NCI-H524 (cell line): ENCODE measurements at places on chromosomes 1 and 21.
A peak's percentile ranks its signal among the peaks of the same experiment; 100 is the strongest.

GRCh38 chr1:247322849-247323586 lies 8.6 kb downstream of the ZNF496 start:
- no peak for DNase-seq

DNA sequence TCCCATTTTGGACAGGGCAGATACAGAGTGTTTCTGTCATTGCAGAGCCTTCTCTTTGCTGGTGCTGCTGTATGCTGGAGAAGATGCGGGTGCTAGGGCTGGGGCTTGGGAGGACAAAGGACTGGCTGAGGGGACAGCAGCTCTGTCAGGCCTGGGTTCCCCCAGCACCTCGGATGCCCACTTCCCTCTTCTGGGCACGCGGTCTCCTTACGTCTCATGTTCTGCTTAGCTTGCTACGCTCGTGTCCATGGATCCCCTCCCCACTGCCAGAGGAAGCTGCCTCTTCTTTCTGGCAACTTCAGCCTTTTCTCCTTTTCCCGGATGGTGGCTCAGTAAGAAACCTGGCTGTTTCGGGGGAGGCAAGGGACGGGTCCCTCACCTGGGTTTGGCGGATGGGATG lies 75.7 kb downstream of the ARHGEF10L start:
- DNase-seq = no peak

DNA sequence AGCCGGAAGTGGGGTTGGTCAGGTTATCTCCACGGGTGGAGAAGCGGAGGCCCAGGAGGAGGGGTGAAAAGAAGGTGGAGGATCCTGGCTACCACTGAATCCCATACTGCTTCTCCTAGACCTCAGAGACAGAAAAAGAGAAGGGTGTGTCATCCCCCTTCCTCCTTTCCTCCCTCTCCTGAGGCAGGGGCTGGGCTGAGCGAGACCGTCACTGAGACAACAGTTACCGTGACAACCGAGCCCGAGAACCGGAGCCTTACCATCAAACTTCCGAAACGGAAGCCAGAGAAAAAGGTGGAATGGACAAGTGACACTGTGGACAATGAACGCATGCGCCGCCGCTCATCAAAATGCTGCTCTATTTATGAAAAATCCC lies 42.1 kb upstream of the NBPF3 start:
- no peak for DNase-seq

DNA sequence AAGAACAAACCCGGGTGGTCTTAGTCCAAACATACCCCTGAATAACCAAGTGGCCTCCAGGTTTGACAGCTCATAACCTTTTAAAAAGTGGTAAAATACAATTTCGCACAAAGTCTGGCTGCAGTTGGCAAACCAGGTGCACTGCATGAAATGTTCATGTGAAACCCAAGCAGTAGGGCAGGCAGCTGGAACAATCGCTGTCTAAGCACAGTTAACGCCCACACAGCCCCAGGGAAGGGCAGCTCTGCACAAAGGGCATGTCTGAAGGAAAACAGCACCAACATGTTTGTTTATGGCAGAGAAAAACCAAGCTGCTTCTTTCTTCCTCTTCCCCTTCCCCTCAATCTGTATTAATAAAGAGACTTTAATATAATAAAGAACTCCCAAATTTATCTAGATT lies 49.5 kb downstream of the KIAA1614 start:
- DNase-seq = no peak

DNA sequence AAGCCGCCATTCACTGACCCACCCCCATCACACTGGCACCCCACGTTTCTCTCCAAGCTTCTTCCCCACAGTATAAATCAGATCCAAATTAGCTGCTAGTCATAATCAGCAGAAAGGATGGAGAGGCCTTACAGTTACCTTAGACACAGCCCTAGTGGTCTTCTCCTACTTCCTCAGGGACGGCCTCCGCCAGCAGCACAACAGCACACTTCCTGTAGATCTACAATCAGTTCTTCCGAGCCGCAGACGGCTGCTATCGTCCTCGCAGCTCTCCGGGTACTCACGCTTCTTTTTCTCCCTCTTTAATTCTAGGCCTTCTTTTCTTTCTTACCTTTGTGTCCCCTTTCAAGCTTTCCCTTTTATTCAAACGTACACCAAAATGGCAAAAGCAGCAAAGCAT lies 313.5 kb downstream of the SMYD3 start:
- DNase-seq = no peak

- DNase-seq = peak; percentile 76
These were observed at the start of gene MTARC2 for GRCh38 chr1:220748089-220748934. Gene MTARC2, plus strand, starts transcription at chr1:220748322. Its CDS starts 210 bp downstream, at chr1:220748532.

- DNase-seq = no peak
These were observed at the start of gene PDZK1IP1 for GRCh38 chr1:47189844-47190508. Gene PDZK1IP1, minus strand, starts transcription at chr1:47190036. Its CDS starts 104 bp downstream, at chr1:47189932.

GRCh38 chr21:29810871-29811270 lies 128.9 kb downstream of the GRIK1 start:
- no peak for DNase-seq

DNA sequence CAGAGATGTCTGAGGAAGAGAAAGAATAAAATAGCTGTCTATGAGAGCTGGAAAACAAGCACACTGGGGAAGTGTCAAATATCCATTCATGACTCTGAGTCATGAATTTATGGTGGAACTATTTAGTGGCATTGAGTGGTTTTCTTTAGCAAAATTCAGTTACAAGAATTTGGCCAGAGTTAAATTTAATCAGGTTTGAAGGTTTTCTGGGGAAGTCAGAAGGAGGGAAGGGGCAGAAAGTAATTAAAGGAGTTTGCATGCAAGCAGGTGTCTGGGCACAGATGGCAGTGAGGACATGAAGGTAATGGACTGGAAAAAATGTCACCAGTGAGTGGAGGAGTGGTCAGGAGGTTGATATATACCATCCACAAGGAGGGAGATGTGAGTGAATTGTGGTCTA lies 121.9 kb upstream of the IVNS1ABP start:
- no peak for DNase-seq

- DNase-seq = no peak
These were observed 2.8 kb upstream of the NUP210L start for GRCh38 chr1:154157520-154158306.

- DNase-seq = no peak
These were observed 299.5 kb upstream of the FMN2 start for GRCh38 chr1:239792157-239792556.

- DNase-seq = no peak
These were observed 64.2 kb downstream of the FHAD1 start for GRCh38 chr1:15311122-15311822.

DNA sequence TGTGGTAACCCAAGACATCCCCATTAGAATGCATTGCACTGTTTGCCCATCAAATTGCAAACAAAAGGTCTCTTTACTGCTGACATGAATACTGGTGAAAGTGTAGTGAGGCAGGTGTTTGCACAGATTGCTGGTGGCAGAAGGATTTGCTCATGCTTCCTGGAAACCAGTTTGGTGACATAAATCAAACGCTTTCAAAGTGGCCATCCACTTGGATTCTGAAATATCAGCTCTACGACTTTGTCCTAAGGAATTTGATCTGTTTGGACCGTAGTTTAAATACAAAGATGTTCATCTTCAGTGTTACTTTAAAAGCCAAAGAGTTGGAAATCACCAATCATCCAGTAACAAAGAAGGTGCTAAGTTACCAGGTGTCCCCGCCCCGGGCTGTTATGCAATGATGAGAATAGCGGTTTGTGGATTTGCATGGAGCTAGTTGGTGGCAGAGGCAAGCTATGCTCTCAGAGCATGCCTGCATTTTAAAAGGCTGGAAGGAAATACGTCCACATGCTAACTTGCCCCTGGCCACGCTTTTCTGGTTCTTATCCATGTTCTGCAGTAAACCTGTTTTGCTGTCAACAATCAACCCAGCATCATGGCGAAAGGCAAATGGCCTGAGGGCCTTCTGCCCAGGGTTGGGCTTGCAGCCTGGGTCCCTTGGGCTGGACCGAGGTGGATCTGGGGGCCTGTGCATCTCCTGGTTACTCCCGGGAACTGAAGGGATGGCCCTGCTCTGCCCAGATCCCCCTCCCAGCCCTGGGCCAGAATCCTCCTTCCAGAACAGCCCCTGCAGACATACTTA lies 49.2 kb downstream of the UMODL1 start:
- peak; percentile 67 for DNase-seq

DNA sequence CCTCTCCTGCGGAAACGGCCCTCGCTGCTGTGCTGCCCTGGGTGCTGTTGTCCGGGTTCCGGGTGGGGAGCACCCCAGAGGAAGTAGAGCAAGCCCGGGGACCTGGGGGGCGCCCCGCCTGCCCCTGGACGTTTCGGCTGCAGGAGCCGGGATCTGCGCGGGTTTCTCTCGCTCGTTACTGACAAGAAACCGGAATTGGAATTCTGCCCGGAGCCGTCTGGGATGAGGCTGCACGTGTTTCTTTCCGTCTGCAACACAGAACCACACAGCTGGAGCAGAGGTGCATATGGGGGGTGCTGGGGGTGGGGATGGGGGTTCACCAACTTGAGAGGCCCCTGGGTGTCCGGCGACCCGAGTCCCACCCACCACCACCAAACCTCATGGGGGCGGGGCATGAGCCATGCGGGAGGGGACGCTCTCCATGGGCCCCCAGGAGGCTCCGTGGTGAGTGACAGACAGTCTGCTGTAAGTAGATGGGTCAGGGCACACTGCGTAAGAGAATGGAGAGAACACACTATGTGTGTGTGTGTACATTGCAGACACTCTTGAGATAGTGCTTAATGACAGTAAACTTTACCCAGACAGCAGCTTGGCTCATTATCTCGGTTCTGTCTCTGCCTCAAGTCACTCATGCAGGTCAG lies 261.4 kb upstream of the C1orf174 start:
- DNase-seq = no peak

GRCh38 chr21:27201197-27201596 lies 234.3 kb upstream of the ADAMTS5 start:
- no peak for DNase-seq

DNA sequence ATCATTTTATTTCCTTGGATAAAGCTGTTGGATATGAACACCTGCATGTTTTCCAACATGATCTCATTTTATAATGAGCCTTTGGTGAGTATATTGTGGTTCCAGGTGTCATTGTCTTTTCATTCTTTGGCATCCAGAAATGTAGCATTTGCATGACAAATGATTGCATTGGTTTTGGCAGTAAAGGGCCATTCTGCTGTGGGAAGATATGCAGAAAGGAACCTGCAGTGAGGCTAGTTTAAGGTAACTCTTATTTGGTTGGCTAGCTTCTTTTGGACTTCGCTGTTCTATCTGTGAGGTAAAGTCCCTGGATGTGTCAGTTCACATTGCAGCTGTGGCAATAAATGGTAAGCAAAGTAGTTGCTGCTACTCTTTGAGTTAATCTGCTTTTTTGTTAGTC lies 343.0 kb downstream of the AMY1C start:
- DNase-seq = no peak

GRCh38 chr1:3785456-3786157 lies 10.7 kb downstream of the LRRC47 start:
- no peak for DNase-seq

GRCh38 chr1:194175251-194175650 lies 988.8 kb upstream of the B3GALT2 start:
- no peak for DNase-seq

DNA sequence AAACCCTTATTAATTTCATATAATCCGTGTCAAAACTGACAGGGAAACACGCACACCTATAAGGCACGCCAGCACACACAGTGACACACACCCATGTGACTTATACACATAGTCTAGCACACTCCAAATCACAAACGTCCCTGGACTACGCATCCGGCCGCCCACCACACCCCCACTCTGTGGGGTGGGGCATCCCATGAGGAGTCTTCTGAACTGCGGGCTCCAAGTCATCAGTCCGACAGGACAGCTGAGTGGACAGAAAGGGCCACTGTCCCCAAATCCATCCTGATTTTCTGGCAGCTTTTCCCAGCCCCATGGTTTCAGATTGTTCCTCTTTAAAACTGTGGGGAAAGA lies 829 bp downstream of the PEA15 start:
- DNase-seq = no peak

DNA sequence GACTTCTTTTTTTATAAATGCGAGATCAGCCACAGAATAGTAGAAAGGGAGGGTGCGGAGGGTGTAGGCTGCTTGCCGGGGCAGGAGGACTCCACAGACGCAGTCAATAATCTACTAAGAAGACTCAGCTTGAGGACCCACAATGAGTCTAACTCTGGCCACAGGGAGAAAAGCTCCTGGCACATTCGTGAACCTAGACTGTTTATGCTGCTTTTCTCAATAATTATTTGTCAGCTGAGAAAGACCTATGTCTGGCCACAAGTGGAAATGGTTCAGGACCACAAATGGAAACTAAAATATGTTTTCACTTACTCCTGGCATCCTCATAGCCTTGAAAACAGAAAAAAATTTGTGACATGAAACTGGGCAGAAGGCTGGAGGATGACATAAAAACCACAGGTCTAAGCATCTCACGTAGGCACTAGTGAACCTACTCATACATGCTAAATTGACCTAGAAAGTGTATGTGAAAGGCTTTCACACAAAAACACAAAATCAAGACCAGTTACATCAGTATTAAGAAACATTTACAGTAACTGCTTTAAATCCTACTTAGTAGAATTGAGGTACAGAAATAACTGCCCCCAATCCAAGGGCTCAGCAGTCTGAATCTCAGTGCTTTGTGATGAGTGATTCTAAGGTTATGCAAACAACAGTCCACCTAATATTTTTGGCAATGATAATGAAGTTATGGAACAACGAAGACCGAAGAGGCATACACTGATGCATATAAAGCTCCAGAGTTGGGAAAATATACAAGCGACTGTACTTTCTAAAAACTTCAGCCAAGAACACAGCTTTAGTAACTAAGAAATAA lies 159.5 kb downstream of the SLC45A1 start:
- DNase-seq = no peak

GRCh38 chr1:84736445-84736844 lies 46.2 kb upstream of the SSX2IP start:
- no peak for DNase-seq

- DNase-seq = no peak
These were observed 22.0 kb downstream of the THAP3 start for GRCh38 chr1:6646499-6647148.

DNA sequence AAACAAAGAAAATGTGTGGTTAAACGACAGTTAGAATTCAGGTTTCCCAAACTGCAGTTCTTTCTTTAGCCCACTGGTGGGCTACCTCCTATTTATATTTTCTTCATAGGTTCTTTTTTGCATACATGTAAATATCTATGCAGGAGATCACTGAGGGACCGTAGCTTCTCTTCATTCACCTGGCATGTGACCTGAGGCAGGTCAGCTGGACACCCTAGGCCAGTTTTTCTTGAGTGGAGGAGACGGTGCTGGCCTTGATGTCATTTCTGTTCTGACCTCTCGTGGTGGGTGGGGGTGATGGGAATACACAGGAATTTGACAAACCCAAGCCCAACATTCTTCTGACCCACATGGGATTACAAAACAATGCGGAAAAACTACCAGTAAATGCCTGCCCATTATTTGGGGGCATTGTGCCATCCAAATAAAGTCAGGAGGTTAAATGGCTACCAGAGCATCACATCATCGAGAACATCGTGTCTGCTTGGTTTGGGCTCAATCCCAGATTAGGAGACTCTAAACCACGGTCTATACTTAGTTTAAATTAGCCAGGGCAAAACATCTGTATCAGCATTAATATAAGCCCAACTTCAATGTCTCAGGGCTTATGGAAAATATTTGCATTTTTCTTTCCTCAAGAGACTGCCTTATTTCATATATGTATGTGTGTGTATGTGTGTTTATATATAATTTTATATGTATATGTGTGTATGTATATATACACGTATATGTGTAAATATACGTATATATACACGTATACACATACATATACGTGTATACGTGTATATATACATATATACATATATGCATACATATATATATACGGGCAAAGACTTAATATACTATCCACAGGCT lies 7.4 kb upstream of the IRF2BP2 start:
- no peak for DNase-seq

- no peak for DNase-seq
These were observed 40.3 kb downstream of the NPHP4 start for GRCh38 chr1:5951846-5952410.
